Caco-2 (cell line): ENCODE measurements at places on chromosomes 11 and 22.

GRCh38 chr22:20424568-20424931 is 13.1 kb downstream of the SCARF2 start:
- no peak for DNase-seq

DNA sequence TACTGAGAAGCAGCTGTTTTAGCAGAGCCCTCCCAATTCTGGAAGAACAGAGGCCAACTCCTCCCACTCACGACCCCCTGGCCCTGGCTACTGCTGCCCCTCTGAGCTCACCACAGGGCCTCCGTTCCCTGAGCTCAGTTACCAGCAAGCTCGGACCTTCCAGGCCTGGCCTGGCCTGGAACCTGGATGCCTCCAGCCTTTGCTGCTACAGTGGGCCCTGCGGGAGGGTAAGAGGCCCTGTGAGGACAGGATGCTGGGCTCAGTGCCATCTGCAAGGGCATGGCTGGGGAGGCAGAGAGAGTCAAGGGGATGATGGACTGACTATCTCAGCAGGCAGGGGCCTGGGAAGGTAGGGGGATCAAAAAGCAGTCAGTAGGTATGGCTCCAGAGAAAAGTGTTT is 209.9 kb upstream of the NCAM1 start:
- no peak for DNase-seq

DNA sequence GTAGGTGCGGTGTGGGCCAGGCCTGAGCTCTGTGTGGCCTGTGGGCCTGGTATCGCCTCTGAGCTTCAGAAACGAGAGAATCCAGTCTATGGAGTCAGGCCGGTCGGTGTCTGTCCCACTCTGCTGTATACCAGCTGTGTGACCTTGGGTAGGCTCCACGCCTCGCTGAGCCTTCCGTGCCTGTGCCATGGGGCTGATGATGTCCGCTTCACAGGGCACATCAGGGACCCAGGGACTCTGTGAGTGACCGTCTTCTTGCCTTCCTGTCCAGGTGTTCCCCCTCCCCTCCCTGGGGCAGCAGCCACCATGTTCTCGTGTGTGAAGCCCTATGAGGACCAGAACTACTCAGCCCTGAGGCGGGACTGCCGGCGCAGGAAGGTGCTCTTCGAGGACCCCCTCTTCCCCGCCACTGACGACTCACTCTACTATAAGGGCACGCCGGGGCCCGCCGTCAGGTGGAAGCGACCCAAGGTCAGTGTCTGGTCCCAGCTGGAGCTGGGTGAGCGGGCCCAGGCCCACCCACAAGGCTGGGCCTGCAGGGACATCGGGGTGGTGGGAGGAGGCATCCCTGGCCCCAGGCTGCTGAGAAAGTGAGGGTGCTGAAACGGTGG is 17.9 kb downstream of the CAPN5 start:
- DNase-seq, result no peak

- no peak for DNase-seq
These were observed 26.2 kb downstream of the LMO1 start for GRCh38 chr11:8237453-8237852.

DNA sequence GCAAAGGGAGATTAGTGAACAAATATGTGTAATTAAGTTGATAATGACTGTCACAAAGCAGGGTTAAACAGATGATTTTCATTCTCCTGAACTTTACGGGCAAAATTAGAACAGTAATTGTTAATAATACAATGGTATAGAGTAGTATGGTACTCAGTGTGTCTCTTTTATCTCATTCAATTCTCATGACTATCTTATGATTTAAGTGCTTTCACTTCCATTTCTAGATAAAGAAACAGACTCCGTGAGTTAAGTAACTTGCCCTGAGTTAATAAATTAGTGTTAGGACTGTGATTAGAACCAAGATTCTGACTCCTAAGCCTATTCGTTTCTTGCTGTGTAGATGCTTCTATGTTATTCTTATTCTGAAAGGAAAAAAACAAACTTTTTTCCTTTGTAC is 22.0 kb downstream of the PIH1D2 start:
- no peak for DNase-seq

- no peak for DNase-seq
These were observed 24.1 kb downstream of the FDX1 start for GRCh38 chr11:110453684-110454354.

- peak; percentile 9 for DNase-seq
These were observed 10.2 kb downstream of the SSTR3 start for GRCh38 chr22:37202001-37202555.

GRCh38 chr11:75792997-75793800 is 21.8 kb upstream of the UVRAG start:
- no peak for DNase-seq

- DNase-seq, result no peak
These were observed 35.0 kb upstream of the SYT13 start for GRCh38 chr11:45321031-45321595.

DNA sequence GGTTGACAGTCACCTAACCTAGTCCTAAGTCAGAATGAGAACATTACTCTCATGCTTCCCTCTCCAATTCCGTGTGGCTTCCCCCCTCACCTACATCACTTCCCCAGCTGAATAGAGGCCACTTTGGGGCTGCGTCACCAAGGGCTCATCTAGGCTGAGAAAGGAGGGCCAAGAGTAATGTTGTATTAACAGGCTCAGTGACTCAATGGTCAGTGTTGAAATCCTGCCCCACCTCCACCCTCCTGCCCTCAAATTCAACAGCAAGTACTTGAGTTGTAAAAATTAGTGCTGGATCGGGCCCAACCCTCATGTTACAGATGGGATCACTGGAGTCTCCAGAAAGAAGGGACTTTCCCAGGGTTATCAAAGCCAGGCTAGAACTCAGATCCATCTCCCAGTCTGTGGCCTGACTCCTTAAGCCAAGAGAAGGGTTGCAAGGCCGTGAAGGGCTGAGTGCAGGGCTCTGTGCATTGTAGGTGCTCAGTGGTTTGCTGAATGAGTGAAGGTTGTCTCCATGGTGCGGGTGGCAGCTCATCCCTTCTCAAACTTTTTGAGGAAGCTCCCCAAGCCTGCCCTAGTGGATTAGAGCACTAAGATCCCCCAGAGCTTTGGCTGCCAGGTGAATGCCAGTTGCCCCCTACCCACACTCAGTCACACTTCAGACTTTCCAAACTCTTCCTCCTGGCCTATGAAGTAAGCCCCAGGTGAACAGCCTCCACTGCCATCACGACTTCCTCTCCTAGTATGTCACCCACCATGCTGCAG is 3.2 kb downstream of the DGAT2 start:
- no peak for DNase-seq

- no peak for DNase-seq
These were observed 877.3 kb downstream of the BRD1 start for GRCh38 chr22:48950151-48950915.

DNA sequence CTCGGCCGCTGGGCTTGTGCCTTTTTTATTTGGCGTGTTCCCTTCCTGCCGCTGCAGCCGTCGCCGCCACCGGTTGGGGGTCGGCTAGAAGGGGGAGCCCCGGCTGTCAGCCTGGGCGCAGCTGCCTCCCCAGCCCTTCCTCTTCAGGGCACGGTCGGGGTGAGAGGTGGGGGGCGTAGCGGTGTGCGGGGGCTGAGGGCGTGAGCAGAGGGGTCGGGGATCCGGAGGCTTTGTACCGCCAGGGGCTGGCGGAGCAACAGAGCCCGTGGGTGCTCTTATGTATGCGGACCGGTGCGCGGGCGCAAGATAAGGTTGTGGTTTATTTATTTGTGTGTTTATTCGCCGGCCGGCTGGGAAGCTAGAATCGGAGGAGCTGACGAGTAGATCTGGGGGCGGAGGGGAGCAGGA is 477 bp downstream of the ZBTB16 start:
- DNase-seq, result peak; percentile 55

GRCh38 chr11:76397383-76397782 is 16.3 kb downstream of the GVQW3 start:
- DNase-seq, result no peak

GRCh38 chr22:29815580-29815979 is 22.5 kb downstream of the ASCC2 start:
- no peak for DNase-seq

DNA sequence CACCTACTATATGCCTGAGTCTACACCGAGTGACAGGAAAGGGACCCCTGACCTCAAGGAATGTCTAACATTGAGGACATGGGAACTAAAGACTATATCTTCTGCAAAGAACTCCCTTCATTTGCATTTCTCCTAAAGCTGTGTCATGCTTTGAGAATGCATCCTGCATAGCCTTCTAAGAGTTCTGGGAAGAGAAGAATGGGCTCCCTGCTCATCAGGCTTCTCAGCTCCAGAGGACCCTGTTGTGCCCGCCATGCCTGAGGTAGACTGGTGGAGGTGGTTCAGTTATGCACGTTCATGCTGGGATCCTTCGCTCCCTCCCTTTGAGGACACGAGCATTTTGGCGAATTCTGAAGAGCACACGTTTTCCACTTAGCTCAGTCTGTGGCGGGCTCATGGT is 63.3 kb downstream of the GRIK4 start:
- DNase-seq, result no peak

- peak; percentile 22 for DNase-seq
These were observed 410.5 kb downstream of the TBC1D22A start for GRCh38 chr22:47172771-47173534.

DNA sequence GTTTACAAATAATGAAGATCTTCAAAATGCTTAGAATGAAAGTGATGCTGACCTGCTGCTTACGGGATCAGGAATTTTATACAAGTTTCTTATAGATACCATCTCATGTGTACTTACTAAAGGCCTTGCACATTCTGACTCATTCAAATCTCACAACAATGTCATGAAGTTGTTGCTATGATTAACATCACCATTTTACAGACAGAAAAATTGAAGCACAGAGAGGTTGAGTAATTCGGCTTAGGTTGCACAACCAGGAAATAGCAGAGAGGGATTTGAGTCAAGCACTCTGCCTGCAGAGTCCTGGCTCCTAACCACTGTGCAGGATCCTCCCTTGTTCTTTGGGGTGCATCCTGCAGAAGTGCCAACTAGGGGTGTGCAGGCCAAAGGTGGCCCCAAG is 471.9 kb downstream of the MIAT start:
- DNase-seq, result no peak

GRCh38 chr22:47333625-47334024 is 571.2 kb downstream of the TBC1D22A start:
- DNase-seq, result no peak

GRCh38 chr11:114167771-114168448 is 108.4 kb downstream of the ZBTB16 start:
- no peak for DNase-seq

DNA sequence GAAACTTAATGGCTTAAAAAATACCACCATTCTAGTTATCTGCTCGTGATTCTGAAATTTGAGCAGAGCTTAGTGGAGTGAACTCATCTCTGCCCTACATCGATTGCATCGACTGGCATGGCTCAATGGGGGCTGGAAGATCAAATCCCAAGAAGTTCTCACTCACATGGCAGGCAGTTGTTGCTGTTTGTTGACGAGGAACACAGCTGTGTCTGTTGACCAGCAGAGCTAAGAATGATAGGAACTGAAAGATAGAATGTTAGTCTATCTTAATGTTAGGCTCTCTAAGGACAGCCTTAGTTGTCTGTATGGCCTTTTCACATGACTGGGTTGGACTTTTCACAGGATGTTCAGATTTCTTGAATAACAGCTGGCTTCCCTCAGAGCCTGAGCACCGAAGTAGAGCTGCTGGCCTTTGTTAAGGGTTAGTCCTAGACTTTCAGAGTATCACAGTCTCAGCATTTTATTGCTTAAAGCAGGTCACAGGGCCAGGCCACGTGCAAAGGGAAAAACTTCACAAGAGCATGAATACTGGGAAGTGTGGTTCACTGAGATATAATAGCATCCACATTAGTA is 31.6 kb upstream of the IZUMO1R start:
- no peak for DNase-seq

DNA sequence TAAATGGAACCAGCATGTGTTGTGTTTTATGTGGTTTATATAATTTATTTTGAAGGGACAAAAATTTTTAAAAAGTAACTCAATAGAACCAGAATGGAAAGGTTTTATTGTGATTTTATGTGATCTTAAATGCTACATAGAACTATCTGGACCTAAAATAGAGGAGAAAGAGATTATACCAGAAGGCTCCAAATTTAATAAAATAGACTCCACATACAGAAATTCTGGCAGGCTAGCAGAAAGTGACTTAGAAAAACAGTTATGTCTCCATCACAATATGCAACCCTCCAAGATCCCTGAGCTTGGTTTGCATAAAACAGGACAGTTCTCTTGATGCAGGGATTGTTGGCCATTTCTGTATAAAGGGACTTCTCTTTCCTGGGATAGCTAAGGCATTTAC is 107.9 kb downstream of the BBOX1 start:
- DNase-seq, result no peak

DNA sequence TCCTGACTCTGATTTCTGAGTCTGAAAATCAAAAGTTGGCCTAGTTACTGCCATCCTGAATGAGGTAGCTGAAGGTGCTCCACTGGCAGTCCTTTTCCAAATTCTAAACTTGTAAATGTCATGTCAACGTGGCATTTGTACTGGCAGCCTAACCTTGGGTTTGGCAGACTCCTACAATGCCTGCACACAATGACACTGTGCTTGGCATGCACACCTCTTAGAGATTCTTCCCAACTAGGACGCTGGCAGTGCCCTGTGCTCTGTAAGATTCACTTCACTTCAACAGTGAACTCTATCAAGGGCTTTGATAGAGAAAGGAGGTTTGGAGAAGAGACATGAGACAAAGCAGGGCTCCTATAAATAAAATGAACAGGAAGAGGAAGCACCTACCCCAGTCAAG is 21.9 kb upstream of the PPP2R1B start:
- DNase-seq, result no peak

GRCh38 chr11:80613655-80614054 is 1172.8 kb upstream of the TENM4 start:
- DNase-seq, result no peak

GRCh38 chr11:17651681-17652080 is 67.7 kb upstream of the MYOD1 start:
- no peak for DNase-seq

- no peak for DNase-seq
These were observed 78.3 kb downstream of the MICAL2 start for GRCh38 chr11:12188548-12189317.

DNA sequence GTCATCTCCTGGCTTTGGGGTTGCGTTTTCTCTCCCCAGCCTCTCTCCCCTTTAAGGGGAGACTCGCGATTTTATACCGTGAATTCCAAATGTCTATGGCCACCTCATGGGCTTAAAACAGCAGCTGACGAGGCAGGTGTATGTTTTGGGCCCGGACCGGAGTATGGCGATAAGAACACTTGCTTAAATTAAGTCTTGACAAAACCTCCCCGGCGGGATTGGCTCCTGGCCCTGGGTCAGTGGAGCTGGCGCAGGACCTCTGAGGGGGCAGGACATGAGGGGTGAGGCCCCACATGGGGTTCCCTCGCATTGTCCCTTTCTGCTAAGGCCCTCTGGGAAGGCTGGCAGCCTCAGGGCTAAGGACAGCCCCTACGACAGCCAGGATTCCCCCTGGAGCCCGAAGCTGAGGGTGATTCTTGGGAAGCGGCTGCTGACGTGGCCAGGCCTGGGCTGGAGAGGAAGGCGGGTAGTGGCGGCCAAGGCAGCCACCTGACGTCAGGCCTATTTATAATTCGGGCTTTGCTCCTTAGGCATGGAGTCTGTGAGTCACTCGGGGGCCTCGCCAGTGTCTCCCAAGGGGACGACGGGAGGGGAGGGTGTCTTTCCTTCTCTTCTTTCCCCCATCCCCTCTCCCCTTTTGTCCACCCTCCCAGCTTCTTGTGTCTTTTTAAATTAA is 12.7 kb downstream of the MYO18B start:
- DNase-seq, result no peak
